ENCODE measurements at places on chromosomes 3 and 15.

DNA sequence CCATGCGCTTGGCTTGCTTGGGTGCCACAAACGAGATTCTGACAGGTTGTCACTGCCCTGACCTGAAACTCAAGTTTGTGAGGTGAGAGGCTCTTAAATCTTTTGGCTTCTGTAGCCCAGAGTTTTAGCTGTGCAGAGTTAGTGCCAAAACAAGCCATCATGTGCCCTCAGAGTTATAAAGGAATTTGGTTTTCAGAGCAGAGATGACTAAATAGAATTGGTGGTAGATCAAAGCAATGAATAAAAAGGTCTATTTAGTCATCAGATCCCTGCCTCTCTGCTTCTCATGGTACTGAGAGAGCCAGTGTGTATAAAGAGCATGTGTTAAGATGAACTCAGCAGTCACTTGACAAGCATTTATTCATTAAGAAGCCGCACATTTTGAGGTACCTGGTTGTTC, 207.5 kb upstream of the DPH6 start:
- no peak for DNase-seq

DNA sequence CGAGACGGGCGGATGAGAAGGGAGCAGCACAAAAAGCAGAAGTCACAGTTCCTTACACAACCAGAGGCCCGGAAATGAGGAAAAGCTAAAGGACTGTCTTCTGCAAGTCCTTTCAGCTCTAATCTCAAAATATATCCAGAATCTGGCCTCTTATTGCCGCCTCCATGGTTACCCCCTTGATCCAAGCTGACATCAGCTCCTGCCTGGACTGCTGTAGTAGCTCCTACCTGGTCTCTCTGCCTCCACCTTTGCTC, 324.0 kb upstream of the ROPN1 start:
- DNase-seq: no peak

- DNase-seq: no peak
These were observed 1.8 kb upstream of the SKOR1 start for GRCh38 chr15:67823314-67824196.

GRCh38 chr3:151584566-151584965, 123.7 kb upstream of the IGSF10 start:
- no peak for DNase-seq

DNA sequence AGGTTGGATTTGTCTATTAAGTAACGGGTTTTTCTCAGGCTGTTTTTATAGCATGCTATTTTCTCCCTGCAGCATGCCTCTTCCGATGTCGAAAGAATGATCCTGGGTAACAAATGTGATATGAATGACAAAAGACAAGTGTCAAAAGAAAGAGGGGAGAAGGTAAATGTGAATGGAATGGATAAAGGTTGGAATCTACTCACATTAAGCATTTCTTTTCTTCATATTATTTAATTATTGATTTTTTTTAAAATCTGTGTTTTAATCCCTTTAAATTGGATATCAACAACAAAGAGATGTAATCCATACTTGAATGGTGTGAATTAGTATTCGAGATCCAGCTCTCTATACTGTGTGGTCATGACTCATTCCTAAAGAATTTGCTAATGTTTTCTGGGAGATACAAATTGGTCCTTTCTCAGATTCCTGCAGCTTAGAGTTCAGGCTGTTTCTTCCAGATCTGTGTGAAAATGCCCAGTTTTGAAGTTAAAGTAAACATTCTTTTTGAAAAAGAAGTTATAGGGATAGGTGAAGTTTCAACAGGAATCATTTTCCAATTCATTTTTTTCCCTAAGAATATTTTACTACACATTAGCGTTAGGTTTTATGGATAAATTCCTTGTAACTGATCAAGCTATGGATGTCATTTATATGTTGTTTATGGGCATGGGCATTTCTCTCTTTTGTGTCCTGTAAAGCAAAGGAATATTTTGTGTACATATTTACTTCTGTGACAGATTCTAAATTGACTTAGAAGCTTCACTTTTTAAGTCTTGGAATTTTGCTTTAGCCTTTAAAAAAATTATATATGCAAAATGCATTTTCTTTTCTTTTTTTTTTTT, 20.8 kb upstream of the APH1B start:
- DNase-seq: no peak

- DNase-seq: no peak
These were observed 111.3 kb downstream of the BBX start for GRCh38 chr3:107634099-107634489.

DNA sequence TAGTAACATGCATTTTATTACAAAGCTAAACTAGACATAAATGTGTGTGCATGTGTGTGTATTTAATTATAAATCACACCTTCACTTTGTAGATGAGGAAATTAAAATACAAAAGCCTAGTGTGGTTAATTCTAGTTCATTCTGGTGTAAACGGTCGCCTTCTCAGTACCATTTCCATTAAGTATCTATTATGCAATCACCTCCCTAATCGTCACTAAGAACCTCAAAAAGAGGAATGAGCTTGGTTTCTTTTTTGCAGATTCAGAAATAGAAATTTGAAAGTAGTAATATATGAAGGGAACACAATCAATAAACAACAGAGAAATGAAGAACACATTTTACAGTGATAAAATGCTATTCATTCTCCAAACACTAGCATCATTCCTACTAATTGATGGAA, 233.2 kb downstream of the ZBBX start:
- no peak for DNase-seq

DNA sequence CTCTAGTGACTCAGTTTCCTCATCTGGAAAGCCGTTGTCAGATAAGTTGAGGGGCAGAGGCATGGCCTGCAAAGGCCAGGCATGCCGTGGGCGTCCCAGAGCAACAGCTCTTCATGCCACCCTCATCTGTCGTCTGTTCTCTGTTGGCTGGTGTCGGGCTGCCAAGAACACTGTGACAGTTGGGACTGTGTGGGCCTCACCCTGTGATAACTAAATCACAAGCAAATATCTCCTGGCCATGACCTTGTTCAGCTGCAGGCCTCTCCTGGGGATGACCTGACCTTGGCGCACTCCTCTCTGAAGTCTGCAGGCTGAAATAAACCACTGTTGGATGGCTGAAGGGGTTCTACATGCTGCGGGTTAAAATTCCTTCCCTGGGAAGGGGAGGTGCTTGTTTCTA, 145.9 kb downstream of the SHQ1 start:
- DNase-seq: no peak

DNA sequence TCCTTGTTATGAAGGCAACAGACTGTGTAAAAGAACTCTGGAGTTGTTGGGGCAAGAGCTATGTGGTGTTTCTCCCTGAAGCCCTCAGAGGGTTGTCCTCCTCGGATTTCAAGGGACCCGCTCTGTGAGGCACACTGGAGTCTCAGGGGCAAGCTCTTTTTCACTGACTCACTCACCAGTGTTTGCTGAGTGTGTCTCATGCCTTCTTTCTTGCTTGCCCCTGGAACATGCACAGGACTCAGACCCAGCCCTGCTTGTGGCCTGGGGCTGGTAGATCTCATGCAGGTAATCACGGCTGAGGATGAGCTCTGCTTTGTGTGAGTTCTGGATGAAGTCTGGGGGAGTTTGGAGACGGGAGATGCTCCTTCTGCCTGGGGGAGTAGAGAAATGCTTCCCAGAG, 93.7 kb downstream of the CACNA1D start:
- no peak for DNase-seq

DNA sequence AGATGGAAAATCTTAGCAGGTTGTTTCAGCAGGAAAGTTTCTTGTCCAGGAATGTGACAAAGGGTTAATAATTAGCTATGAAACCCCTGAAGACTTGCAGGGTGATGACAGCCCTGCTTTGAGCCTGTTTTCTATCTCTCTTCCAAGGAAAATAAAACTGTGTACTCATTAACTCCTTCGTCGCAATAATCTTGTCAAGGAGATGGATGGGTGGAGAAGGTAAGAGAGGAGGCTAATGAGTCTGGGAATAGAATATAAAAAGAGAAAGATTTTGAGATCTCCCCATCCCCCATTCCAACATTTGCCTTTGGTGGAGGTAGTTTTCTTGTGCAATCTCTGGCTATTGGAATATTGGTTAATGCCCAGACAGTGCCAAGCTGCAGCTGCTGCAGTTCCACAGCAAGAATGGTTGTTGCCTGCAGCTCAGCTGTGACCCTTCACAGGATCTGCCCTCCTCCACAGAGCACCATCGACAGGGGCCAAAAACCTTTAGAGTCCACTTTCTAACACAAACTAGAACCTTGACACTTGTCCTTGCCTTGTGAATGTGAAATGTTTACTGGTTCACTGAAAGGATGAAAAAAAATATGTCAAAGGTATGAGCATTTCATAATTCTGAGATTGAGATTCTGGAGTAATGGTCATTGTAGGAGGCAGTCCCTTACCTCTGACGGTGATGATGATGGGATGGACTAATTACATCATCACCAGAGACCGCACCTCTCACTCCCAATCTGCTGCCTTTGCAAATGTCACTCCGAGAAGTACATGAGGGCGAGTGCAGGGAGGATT, 4.2 kb upstream of the LRIG1 start:
- no peak for DNase-seq

DNA sequence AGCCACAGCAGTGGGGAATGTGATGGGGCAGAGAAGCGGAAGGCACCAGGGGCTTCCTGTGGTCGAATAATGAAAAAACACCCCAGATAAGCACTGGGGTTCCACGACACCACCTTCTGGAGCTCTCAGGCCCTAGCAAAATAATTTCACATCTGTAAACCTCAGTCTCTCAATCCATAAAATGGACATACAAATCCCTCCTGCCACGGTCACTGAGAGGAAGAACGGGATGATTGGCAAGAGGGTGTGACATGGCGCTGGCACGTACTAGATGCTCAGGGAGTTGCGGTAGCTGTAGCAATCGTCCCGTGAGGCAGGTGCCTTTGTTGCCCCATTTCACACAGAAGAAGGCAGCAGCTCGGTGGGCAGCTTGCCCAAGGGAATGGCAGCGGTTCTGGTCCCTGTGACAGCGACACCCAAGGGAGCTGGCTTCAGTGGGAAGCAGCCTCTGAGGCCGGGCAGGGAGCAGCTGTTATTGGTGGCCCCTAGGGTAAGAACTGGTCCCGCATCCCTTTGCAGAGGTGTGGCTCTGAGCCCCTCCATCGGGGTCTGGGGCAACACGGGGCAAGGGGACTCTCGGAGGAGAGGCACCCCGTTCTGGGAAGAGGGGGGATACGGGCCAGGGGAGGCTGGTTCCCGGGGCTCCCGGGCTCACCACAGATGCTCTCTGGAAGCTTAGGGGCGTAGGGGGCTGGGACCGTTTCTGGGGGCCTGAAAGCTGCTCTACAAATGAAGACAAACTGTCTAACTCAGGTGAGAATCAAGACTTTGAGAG, 114.0 kb upstream of the ALDH1A3 start:
- no peak for DNase-seq

GRCh38 chr3:108322352-108322751, 26.0 kb downstream of the HHLA2 start:
- DNase-seq: no peak

- no peak for DNase-seq
These were observed 113.7 kb downstream of the TJP1 start for GRCh38 chr15:29708519-29708918.

DNA sequence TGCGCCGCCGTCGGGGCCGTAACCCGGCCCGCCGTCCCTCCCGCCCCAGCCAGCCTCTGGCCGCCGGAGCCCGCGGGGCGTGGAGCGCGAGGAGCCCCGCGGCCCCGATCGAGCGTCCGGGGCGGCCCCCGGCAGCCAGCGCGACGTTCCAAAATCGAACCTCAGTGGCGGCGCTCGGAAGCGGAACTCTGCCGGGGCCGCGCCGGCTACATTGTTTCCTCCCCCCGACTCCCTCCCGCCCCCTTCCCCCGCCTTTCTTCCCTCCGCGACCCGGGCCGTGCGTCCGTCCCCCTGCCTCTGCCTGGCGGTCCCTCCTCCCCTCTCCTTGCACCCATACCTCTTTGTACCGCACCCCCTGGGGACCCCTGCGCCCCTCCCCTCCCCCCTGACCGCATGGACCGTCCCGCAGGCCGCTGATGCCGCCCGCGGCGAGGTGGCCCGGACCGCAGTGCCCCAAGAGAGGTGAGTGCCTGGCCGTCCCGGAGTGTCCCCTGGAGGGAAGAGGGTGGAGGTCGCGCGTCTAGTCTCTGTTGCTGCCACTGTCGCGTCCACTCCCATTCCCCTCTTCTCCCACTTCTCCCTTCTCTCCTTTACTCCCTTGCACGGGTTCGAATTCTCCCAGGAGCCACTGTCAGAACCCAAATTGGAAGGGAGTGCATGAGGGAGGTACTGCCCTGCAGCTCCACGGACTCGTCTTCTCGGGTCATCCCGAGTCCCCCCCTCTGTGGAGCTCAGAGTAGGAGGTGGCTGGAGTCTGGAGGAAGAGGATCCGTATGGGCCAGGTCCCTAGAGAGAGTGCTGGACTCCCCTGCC, 585 bp downstream of the CSK start:
- no peak for DNase-seq

DNA sequence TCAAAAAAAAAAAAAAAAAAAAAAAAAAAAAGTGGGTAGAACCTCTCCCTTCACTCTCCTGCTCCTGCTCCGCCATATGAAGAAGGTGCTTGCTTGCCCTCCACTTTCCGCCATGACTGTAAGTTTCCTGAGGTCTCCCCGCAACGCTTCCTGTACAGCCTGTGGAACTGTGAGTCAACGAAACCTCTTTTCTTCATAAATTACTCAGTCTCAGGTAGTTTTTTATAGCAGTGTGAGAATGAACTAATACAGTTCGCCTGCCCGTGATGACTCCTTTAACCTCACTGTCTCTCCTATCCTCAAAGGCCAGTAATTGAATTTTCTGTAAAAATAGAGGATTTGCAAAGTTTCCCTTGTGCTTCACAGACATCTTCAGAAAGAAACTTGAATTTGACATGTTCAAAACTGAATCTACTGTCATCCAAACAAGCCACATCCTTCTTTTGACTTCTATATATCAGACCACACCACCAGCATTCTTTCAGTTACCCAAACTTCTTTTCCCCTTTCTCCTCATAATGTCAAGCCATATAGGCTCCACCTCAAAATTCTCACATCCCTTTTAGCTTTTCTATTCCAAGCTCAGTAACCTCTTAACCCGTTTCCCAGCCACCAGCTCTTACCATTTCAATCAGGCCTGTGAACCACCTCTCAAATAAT, 44.3 kb downstream of the P2RY1 start:
- no peak for DNase-seq

GRCh38 chr3:52237657-52238172, 1.2 kb downstream of the TWF2 start:
- DNase-seq: no peak

DNA sequence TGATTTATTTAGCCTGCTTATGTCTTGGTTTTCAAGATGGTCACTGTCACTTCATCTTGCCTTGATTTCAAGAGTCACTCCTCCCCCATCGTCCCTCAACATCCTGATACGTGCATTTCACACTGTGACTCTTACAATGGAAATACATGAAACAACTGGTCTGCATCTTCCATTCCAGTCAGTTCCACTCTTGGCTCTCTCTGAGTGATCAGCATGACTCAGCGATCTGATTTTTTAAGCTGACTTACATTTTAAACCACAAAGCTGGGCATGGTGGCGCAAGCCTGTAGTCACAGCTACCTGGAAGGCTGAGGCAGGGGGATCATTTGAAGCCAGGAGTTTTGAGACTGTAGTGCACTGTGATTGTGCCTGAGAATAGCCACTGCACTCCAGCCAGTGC, 271.2 kb upstream of the ROPN1 start:
- DNase-seq: no peak
